PC-9 (cell line): ENCODE measurements at places on chromosomes 3 and 15. TPM values are rescaled to one million over a fixed set of nuclear protein-coding genes. Genes with fewer than 3 reads are reported as not detected.
A peak's percentile ranks its signal among the peaks of the same experiment; 100 is the strongest.

MYO5A gene
- 8.7 and 10.7 TPM in 2 replicates for total RNA-seq

SEMA6D gene
- not detected in 2 replicates for total RNA-seq

FANCD2OS gene
- not detected in 2 replicates for total RNA-seq

DNA sequence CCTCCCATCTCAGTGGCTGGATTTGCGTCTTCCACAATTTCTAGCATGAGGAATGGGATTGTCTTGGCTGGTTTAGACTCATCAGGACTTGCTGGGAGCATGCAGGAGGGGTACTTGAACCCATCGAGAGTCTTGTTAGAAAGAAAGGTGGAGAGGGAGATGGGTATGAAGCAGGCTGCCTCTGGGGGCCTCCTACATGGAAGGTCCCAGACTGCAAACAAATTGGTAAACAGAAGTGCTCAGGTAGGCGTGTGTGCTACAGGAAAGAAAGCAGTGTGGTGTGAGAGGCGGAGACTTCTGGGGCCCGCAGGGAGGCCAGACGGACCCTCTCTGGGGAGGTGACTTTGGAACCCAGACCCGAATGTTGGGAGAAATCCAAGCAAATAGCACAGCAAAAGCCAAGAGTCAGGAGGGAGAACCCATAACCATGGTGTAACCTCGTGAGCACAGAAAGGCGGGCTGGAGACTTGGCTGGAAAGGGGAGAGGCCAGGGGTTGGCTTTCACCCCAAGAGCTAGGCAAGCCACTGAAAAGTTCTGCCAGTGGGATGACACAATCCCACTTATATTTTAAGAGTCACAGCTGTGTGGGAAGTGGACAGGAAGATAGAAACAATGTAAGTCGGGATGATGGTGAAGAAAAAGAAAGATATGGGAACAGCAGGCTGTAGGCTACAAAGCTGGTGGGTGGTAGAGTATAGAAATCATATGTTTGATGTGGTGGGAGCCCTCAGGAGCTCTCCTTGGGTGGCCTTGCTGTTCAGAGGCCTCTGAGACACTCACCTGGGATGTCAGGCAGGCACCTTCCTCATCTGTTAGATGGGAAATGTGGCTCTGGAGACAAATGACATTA lies 130.1 kb upstream of the PRR20G start:
- no peak for DNase-seq

DNA sequence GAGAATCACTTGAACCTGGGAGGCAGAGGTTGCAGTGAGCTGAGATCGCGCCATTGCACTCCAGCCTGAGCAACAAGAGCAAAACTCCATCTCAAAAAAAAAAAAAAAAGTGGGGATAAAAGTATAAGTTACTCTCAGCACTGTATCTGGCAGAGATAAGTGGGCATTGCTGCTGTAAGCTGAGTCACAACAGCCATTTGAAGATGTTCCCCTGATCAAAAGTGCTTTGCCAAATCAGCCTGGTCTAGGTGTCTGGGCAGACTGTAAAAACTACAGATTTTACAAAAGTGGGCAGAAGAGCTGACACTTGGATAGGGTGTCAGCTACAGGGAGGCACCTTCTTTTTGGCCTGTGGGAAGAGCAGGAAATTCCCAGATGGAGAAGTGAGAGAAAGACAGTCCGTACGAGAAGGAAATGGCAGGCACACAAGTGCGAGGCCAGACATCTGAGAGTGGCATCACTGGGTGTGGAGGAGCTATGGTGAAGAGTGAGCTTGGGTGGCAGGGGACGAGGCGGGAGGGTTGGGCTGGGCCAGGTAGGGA lies 78.5 kb downstream of the TRAK1 start:
- no peak for DNase-seq

DNA sequence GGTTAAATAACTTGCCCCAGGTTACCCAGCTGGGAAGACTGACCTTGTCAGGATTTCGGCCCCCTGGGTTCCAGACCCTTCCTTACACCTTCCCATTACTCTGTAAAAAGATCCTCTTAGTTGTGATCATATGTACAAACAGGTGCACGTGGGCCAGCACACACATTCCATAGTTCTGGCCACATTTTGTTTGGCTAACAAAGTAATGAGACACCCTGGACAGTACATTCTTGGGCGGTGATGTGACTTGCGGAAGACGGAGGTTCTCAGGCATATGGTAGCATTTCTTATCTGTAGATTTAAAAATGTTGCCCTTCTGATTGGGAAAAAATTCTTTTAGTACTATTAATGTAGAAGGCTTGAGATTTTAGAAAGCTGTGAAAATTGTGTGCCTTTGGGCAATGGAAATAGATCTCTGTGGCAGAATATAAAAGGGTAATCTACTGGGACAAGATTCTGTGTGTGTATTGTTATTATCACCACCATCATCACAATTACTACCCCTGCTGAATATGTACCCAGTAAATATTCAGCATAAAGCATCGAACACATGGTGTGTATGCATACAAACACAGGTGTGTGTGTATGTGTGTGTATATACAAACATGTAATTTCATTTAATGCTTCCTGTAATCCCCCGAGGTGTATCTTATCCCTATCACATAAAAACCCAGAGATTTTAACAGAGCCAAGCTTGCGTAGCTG lies 205.4 kb upstream of the UBE2E1 start:
- DNase-seq = peak; percentile 90

DNA sequence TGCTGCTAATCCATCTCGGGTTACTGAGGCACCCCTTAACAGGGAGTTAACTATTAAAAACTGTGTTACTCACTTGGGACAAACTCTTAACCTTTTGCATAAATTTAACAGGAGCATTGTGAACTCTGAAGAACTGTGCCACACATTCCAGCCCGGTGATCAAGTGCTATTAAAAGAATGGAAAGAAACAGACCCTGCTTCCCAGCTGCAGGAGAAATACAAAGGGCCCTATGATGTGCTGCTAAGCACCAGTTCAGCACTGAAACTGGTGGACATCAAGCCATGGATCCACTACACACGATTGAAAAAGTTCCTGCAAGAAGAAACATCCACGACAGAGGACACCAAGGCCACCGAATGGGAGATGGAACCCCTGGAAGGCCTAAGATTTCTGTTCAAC lies 114.7 kb upstream of the PLCL2 start:
- DNase-seq = peak; percentile 43

- no peak for DNase-seq
Observed at GRCh38 chr3:128844502-128844901, 34.9 kb upstream of the ACAD9 start.

- DNase-seq = no peak
Observed at GRCh38 chr15:60396560-60396957, 1.2 kb downstream of the ANXA2 start.

GRCh38 chr3:194251891-194252560 lies 99.1 kb downstream of the CPN2 start:
- no peak for DNase-seq

- no peak for DNase-seq
Observed at GRCh38 chr15:31271711-31272557, 54.7 kb upstream of the KLF13 start.
